ENCODE measurements at places on chromosomes 2 and 18.

GRCh38 chr2:46669996-46670793 lies 190.8 kb downstream of the TMEM247 start:
- no peak for DNase-seq

DNA sequence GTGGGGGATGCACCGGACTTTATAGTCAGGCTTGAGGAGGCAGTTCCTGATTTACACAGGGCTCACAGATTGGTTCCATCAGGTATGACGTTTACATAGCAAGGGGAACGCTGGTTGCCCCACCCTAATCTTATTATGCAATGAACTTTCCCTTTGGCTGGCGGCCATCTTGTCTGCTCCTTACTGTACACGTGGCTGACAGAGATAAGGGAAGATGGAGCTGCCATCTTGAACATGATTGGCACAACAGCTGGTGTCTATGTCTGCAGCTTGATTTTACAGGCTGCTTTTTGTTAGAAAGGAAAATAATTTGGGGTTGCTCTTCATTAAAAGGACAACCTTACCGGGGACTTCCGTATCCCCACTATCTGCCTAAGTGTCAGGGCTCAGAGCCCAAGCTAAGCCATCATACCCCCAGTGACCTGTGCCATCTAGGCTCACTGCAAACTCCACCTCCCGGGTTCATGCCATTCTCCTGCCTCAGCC lies 33.5 kb upstream of the ATG16L1 start:
- no peak for DNase-seq

GRCh38 chr2:127811397-127812321 lies 688 bp upstream of the WDR33 start:
- DNase-seq = no peak

- no peak for DNase-seq
Observed at GRCh38 chr18:11840493-11840892, 10.7 kb upstream of the CHMP1B start.

GRCh38 chr18:12934454-12935071 lies 13.2 kb upstream of the SEH1L start:
- peak; percentile 45 for DNase-seq

- DNase-seq = no peak
Observed at GRCh38 chr18:47944972-47945852, 14.8 kb upstream of the SMAD2 start.

DNA sequence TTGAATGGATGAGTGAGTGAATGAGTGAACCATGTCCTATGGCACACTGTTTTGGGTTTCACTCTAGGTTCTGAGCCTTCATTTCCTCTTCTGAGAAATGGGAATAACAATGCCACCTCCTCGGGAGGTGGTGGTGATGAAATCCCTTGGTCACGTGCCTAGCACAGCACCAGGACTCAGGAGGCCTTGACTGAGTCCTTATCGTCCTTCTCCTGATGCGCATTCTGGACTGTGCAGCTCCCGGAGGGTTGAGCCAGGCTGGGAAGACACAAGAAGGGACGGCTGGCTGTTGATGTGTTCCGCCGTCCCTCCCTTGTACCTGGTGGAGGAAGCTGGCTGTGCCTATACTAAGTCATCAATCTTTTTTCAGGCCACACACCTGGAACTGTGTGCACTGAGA lies 437.3 kb downstream of the ZNF521 start:
- DNase-seq = no peak

- DNase-seq = no peak
Observed at GRCh38 chr2:240584486-240585031, 2.0 kb upstream of the CAPN10 start.

- no peak for DNase-seq
Observed at GRCh38 chr2:221792971-221793521, 220.9 kb upstream of the EPHA4 start.

DNA sequence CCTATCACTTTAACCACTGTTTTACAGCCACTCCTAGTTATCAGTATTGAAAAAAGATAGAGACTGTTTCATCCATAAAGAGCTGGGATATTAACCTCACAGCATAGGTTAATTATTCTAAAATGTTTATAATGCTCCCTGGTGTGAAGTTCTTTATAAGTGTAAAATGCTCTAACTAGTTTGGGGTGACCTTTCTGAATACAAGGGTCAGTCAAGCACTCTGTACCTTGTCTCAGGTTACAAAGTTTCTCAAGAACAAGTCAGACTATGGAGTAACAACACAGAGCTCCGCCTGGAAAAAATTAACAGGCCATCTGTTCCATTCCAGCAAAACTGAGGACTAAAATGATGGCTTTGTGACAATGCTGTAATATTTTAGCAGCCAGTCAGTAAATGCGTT lies 107.4 kb downstream of the NOL4 start:
- DNase-seq = no peak

DNA sequence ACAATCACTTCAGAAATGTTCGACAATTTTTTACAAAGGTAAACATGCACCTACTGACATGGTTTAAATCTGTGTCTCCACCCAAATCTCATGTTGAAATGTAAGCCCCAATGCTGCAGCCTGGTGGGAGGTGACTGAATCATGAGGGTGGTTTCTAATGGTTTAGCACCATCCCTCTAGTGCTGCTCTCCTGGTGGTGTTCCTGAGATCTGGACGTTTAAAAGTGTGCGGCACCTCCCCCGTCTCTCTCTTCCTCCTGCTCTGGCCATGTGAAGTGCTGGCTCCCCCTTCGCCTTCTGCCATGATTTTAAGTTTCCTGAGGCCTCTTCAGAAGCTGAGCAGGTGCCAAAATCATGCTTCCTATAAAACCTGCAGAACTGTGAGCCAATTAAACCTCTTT lies 28.3 kb downstream of the MAP3K2 start:
- DNase-seq = no peak

DNA sequence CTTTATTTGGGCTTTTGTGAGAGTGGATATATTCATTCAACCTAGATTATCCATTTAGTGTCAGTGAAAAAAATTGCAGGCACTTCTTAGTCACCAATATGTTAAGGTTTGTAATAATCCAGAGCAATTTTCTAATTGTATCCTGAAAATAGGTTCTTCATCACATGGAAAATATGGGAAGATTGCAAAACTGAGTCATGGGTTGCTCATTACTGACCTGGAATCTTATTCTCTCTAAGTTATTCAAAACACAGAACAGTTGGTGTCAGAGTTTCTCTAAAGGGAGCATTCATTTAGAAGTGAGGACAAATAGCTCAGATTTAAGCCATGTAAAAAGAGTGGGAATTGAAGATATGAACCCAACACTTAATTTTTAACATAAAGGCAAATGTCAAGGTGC lies 181.3 kb downstream of the IKZF2 start:
- DNase-seq = no peak

DNA sequence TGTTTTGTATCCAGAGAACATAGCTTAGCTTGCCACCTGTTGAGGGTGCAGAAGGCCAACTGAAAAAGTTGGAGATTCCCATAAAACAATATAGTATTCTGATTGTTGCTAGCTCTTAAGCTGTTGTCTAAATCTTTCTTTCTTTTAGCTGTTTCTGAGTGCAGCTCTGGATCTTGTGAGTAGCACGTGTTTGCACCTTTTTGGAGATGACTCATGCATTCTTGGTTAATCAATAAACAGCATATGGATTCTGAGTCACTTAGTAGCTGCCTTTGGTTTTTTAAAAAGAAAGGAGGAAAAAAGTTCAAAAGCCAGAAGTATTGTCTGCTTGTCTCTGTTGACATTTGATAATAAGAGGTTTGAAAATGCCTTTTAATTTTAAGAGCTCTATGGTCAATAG lies 483.0 kb upstream of the FSIP2 start:
- no peak for DNase-seq

GRCh38 chr18:56323673-56324072 lies 314.7 kb downstream of the TXNL1 start:
- no peak for DNase-seq

DNA sequence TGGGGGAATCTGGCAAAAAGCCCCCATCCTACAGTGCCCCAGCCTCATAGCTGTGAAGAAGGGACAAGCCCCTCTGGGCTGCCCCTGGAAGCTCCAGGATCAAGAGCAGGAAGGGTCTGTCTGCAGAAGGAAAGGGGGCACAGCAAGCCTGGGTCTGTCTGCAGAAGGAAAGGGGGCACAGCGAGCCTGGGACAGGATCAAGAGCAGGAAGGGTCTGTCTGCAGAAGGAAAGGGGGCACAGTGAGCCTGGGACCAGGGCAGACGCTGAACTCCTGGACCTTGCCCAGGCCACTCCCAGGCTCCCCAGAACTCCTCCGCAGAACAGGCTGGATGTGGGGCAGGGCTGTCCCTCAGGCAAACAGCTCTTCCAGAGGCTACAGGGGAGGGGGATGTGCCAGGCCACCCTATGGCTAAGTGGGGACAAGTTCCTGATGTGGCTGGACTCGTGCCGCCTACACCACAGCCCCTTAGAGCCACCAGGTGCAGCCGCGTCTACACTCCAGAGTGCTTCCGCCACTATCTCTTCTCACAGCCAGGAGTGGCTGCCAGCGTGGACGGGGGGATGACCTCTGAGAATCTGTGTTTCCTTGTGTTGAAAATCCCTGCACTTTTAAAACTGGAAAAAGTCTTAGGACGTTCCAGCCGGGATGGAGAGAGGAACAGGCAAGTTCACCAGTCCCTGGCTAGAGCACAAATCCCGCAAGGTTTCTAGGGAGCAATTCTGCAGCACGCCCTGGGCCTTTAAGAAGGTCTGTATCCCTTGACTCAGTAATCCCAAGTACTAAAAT lies 20.8 kb downstream of the KIF1A start:
- no peak for DNase-seq

DNA sequence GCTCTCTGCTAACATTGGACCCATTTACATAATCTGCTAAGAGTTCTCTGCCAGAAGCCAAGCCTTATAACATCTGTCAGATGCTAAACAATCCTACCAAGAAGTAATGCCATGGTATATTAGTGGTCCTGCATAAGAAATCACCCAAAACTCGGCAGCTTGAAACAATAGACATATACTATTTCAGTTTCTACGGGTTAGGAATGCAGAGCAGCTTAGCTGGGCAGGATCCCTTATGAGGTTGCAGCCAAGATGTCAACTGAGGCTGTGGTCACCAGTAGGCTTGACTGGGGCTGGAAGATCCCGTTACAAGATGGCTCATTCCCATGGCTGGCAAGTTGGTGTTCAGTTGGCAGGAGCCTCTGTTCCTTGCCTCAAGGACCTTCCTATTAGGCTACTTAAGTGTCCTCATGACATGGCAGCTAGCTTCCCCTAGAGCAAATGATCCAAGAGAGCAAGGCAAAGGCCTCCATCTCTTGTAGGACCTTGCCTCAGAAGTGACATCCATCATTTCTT lies 25.1 kb upstream of the SOS1 start:
- no peak for DNase-seq

DNA sequence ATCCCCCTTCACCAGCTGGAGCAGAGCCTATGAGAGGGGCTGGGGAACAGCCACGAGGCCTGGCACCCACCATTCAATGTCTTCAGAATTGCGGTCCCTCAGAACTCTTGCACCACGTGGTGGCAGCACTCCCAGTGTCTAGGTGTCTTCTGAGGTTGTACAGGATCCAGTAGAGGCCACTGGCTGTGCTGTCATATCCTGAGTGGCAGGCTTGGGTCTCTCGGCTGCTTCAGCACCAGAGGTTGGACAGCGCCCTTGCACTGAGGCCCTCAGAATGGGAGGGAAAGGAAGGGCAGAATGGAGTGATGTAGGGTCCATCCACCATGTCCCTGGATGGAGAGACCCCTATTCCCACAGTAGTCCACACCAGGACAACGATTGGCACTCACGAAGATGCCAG lies 112.0 kb upstream of the TEKT4 start:
- DNase-seq = no peak

DNA sequence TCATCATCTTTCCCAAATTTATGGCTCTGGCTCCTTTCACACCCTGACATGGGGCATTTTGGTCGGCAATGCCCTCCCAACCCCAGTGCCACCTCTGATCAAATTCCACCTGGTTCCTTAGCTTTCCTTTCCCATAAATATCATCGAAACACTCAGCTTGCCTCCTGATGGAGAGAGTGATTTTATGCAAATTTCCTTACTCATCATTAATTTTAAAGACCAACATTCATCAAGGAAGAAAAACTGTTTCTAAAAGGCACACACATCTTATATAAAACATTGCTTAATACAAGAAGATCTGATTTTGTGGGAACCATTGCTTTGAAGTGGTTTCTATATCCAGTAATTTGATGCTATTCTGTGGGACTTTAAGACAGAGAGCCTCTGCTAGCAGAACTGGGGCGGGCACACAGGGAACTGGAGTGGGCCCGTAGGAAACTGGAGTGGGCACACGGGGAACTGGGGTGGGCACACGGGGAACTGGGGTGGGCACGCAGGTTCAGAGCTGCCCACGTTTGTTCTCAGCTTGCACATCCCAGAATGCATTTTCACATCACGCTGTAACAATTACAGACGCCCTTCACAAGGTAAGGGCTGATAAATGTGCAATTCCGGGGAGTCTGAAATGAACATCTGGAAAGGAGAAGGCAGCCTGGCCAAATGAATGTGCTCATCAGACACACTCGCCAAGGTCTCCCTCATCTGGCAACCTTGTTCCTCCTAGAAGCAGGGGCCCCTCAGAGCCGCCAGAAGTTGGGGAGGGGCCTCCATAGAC lies 174.2 kb downstream of the RTP5 start:
- DNase-seq = no peak

DNA sequence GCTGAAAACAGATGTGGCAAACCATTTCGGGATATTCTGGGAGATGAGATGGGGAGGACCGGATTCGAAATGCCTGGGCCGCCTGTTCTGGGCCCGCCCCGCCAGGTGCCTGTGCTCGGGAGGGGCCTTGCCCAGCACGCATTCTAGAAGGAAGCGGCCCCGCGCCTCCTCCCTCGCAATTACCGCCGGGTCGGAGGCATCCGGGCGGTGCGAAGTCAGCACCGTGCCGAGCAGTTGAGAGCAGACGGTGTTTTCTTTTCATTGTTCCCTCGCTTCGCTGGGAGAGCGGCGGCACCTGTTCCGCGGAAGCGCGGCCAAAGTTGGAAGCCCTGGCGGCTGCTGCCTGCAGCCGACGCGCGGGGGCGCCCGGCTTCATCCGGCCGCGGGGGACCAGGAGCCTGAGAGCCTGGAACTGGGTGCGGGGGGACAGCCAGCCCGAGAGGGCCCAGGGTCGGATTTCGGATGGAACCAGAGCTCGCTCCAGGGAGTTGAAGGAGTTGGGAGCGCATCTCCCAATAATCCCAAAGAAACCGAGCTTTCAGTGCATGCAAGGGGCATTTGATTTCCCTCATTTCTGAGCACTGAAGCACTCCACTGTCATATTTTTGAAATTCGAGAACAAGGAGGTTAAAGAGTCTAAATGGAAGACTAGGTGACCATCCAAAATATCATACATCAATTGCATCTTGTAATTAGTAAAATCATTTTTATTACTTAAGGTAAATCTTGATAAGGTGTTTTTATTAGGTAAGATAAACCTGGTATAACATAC lies 241.8 kb upstream of the RAB12 start:
- DNase-seq = no peak

All from stimulated activated CD4-positive, alpha-beta T cell treated with anti-CD3 and anti-CD28 coated beads, Interleukin-15, amount 100 ng/mL, for 1 hour (primary cell).